Breast epithelium (tissue), 4 donors: ENCODE measurements at places on chromosomes 12 and 14. TPM values are rescaled to one million over a fixed set of nuclear protein-coding genes. Genes with fewer than 3 reads are reported as not detected.

Gene BEGAIN
- 2.0 TPM for total RNA-seq

Gene MYF6
- not detected for total RNA-seq

Gene SIX1
- 14.9 TPM for total RNA-seq

Gene ETNK1
- total RNA-seq, result 26.2 TPM

Gene VAMP1
- total RNA-seq, result 12.5 TPM

Gene TGM1
- 0.32 TPM for total RNA-seq

Gene WIF1
- total RNA-seq, result 25.9 TPM

Gene C12orf54
- total RNA-seq, result not detected

Gene RBM19
- 28.8 TPM for total RNA-seq

- no peaks in the 10 kb centered on the region for H3K27me3 ChIP-seq
- peaks cover 14% of the 10 kb centered on the region for H3K4me1 ChIP-seq
- peak overlapping the region; percentile 60 for H3K27ac ChIP-seq
- no peak overlapping the region for H3K4me3 ChIP-seq
- H3K36me3 ChIP-seq, result no peaks in the 10 kb centered on the region
- DNase-seq, result no peak
Observed at GRCh38 chr12:88552610-88553079, 27.6 kb downstream of the KITLG start.

GRCh38 chr12:71333418-71333817 is 106.2 kb upstream of the LGR5 start:
- H3K4me1 ChIP-seq, result no peaks in the 10 kb centered on the region
- H3K27ac ChIP-seq, result no peak overlapping the region
- H3K36me3 ChIP-seq, result no peaks in the 10 kb centered on the region
- DNase-seq, result no peak

DNA sequence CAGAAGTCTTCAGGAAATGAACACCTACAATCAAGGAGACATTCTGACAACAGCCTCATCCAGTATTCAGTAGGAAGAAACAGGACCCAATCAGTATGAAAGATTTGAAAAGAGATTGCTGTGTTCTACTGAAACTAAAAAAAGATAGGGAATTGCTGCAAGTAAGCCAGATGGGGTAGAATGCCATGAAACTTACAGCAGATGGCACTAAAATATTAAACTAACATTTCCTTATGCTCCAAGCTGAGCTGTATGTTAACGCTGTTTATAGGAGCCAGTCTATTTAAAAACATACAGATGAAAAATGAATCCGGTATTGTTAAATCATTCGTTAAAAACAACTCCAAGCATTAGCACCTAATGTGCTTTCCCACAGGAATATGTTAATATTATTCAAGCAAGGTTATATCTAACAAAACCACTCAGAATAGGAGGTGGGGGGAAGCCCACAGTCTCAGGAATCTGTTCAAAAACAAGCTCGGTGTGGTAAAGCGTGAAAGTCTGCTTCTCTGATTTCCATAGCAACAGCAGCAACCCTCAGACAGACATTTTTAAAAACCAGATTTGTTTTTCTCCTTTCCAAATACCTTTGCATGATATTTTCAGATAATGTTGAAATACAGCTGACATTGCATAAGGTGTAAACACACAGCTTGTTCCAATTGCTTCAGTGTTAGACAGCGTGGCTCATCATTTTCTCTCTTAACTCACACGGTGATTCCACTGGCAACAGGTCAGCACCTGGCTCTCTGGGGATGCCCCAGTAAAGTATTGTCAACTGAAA is 131.4 kb upstream of the CCDC175 start:
- DNase-seq, result no peak
- H3K27ac ChIP-seq, result no peak overlapping the region
- H3K4me3 ChIP-seq, result no peak overlapping the region
- no peaks in the 10 kb centered on the region for H3K36me3 ChIP-seq
- H3K4me1 ChIP-seq, result no peaks in the 10 kb centered on the region
- H3K27me3 ChIP-seq, result no peaks in the 10 kb centered on the region

DNA sequence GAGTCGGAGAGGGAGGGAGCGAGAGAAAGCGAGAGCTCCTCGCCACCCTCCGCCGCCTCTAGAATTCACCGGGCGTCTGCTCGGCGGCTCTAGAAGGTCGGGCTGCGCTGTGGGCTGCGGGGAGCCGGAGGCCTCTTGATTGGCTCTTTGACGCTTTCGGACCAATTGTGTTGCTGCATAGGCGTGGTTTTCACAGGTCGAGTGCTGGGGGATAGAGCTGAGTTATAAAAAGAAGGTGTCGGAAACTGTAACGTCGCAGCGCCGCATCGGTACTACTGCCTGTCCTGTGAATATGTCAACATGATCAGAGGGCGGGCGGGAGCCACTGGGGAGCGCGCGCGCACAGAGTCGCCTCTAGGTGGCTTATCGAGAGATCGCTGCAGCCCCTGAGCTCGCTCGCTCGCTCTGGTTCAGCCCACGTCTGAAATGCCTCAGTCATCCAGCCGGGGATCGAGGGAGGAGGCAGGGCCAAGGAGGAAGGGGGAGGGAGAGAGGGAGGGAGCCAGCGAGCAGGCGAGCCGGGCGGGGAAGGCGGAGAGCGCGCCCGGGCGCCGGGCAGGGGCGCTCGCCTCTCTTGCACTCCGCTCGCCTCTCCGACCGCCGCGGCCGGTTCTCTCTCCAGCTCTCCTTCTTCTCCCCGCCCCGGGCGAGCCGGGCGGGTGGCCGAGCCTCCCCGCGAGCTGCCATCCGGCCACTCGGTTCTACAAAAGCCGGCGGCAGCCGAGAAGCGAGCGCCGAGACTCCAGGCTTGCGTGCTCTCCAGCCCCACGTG is at the start of gene TBX3:
Gene TBX3, minus strand, starts transcription at position 78 of the 772 bp plus-strand sequence. CDS start 975 bp downstream, outside the sequence.
- peaks cover 12% of the 10 kb centered on the region for H3K27me3 ChIP-seq
- H3K36me3 ChIP-seq, result no peaks in the 10 kb centered on the region
- H3K4me3 ChIP-seq, result peak within 1 kb of the TSS; percentile 84

DNA sequence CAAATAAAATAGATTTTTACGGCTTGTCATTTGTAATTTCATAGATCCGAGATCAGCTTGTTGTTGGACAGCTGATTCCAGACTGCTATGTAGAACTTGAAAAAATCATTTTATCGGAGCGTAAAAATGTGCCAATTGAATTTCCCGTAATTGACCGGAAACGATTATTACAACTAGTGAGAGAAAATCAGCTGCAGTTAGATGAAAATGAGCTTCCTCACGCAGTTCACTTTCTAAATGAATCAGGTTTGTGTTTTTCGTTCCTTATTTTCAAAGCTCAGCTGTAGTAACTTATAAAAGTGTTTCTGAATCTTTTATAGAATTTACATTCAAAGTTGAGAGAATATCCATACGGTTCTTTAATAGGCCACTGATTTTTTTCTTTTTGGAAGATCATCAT is 89.1 kb downstream of the LRRK2 start:
- H3K4me3 ChIP-seq, result no peak overlapping the region
- H3K27me3 ChIP-seq, result no peaks in the 10 kb centered on the region
- no peaks in the 10 kb centered on the region for H3K4me1 ChIP-seq
- H3K36me3 ChIP-seq, result no peaks in the 10 kb centered on the region
- no peak overlapping the region for H3K27ac ChIP-seq

DNA sequence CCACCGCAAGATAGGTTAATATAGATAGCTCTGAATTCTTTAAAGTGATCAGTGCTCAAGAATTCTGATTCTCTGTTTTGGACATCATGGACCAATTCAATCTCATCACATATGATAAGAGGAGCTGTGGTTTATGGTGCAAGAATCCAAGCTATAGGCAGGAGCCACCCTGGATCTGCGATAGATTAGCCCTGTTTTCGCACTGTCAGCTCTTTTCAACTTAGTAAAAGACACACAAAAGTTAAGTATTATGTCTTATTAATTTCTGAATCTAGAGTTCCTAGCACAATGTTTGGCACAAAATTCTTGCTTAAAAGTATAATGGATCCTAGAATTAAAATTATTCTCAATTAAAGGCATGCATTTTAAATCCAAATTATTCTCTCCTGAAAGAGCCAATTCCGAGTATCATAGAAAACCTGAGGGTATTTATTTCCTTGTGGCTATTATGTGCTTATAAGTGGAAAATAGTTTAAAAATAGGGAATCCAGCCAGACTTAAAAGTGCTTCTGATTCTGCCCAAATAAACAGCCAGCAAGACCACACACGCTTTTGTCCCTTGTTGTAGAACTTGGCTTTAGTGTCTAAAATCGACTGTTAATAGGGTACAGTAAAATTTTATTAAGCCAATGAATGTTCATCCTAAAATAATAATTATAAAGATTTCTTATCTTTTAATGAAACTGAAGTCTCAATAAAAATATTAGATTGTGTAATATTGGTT is 184.9 kb upstream of the FLRT2 start:
- no peaks in the 10 kb centered on the region for H3K27me3 ChIP-seq
- H3K4me1 ChIP-seq, result no peaks in the 10 kb centered on the region
- no peaks in the 10 kb centered on the region for H3K36me3 ChIP-seq
- H3K27ac ChIP-seq, result no peak overlapping the region
- no peak for DNase-seq

DNA sequence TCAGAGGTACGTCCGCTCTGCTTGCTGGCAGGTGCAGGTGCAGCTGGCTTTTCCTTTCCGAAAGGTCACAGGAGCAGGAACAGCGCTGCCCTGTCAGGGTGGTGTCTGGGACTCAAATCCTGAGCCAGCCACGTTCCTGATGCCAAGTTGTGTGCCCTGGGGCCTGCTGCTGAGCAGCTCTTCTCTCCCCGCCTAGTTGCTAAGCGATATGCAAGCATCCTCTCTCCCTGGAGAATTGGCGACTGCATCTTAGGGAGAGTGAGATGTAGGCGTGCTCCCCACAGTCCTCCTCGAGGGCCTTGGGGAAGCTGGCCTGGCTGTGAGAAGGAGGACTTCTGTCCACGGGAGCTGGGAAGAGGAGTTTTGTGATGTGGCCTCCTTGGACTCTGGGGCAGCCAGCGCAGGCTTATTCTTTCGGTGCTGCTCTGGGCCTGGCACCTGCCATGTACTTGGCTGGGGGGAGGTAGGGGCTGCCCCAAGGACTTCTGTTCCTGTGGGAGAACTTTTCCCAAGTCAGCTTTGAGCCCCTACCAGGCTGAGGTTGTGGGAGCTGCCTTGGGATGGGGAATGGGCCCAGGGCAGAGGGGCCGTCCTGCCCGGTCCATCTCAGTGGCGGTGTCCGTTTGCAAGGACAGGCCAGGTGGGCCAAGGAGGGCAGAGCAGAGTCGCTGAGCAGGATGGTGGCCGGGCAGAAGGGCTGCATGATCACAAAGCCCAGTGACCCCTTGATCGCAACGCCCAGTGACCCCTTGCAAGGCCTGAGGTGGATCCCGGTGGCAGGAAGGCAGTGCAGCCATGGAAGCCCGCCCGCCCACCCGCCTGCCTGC is 183.5 kb downstream of the ADGRD1 start:
- H3K36me3 ChIP-seq, result no peaks in the 10 kb centered on the region
- H3K4me1 ChIP-seq, result no peaks in the 10 kb centered on the region
- no peak for DNase-seq
- no peaks in the 10 kb centered on the region for H3K27me3 ChIP-seq
- no peak overlapping the region for H3K27ac ChIP-seq

DNA sequence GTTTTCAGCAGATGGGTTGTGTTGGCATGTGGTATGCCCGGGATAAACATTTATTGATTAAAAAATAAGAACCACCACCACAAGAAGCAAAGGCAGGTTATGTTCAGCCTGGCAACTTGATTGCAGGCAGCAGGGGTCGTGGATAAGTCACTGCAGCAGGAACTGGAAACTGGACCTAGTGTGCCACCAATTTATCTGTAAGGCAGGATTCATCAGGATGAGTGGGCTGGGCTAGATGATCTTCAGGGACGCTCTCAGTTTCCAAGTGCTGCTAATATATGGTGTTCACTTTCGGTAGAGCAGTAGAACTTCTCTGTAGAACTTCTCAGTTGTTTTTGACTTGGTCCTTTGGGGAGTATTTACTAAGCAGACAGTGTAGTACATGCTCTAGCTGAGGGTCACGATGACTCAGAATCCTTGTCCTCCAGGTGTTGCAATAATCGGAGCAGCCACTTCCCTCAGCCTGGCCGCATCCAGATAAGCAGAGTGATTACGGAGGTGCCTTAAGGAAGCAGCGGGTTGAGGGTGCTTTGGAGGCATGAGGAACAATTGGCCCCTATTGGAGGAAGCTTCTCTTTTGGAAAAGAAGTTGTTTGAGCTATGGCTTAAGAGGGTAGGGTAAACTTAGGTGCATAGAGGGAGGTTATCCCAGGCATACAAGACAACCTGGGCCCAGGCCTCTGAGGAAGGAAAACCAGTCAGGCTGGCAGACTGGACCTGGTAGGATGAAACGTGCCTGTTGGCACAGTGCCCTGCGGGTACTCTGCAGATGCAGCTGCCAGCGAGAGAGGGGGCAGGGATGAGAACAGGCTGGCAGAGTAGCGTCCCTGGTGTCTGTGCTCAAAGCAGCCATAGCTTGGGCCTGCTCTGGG is 104.0 kb downstream of the GPR135 start:
- H3K27ac ChIP-seq, result peak overlapping the region; percentile 78
- no peaks in the 10 kb centered on the region for H3K27me3 ChIP-seq
- no peak overlapping the region for H3K4me3 ChIP-seq
- H3K4me1 ChIP-seq, result no peaks in the 10 kb centered on the region

DNA sequence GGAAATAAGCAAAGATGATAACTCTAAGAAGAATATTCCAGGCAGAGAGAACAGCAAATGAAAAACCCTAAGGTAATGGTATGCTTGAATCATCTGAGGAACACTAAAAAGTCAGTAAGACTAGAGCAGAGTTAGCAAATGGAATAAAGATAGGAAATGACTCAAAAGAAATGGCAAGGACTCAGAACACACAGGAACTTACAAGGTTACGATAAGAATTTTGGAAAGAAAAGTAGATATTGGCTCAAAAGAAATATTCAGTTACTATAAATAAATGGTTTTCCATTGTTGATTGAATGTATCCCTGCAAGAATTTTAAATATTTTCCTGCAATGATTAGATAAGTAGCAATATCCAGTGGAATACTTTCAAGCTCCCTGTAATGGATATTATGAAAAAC is 705.8 kb downstream of the C12orf50 start:
- H3K4me1 ChIP-seq, result no peaks in the 10 kb centered on the region
- no peak overlapping the region for H3K27ac ChIP-seq
- no peaks in the 10 kb centered on the region for H3K36me3 ChIP-seq
- DNase-seq, result no peak
- no peaks in the 10 kb centered on the region for H3K27me3 ChIP-seq
- no peak overlapping the region for H3K4me3 ChIP-seq

GRCh38 chr14:99726538-99727095 is 42.5 kb downstream of the CYP46A1 start:
- H3K27ac ChIP-seq, result no peak overlapping the region
- H3K36me3 ChIP-seq, result no peaks in the 10 kb centered on the region
- no peaks in the 10 kb centered on the region for H3K4me1 ChIP-seq
- H3K27me3 ChIP-seq, result no peaks in the 10 kb centered on the region
- H3K4me3 ChIP-seq, result no peak overlapping the region
- DNase-seq, result peak; percentile 49

DNA sequence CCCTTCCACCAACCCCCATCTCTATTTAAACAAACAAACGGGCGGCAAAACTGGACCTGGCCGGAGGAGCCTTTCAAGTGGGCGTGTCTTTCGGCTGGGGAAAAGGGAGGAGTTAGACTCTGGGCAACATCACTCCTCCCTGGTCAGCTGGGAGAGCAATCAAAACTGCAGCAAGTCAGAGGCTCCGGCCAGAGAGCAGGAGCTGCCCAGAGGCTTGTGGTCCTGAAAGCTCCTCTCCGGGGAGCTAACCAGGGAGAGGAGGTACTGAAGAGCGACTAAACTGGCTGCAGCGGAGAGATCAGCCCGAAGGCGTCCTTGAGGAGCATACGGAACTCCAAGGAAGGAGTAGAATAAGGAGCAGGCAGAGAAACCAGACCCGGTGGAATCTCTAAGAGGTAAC is at the start of gene NEUROD4:
Gene NEUROD4, plus strand, starts transcription at position 191 of the 400 bp plus-strand sequence. CDS start 6,466 bp downstream, outside the sequence.
- H3K27me3 ChIP-seq, result no peaks in the 10 kb centered on the region
- no peaks in the 10 kb centered on the region for H3K4me1 ChIP-seq
- no peak for DNase-seq
- no peak within 1 kb of the TSS for H3K27ac ChIP-seq
- no peaks in the 10 kb centered on the region for H3K36me3 ChIP-seq
